T-helper 17 cell (primary cell): ENCODE measurements at places on chromosomes 6 and 20. TPM values are rescaled to one million over a fixed set of nuclear protein-coding genes. Genes with fewer than 3 reads are reported as not detected.

The MCUR1 gene
- 10.2 TPM for total RNA-seq

The NOL4L gene
- 60.9 TPM for total RNA-seq

The TMEM170B gene
- total RNA-seq: 1.7 TPM

The TAF4 gene
- total RNA-seq: 19.5 TPM

The PAX1 gene
- not detected for total RNA-seq

The EYA4 gene
- not detected for total RNA-seq

The C20orf141 gene
- total RNA-seq: not detected

The RRAGD gene
- 7.8 TPM for total RNA-seq

The NMBR gene
- not detected for total RNA-seq

The SNAP25 gene
- not detected for total RNA-seq

The RIPPLY2 gene
- total RNA-seq: not detected

The ESF1 gene
- 9.6 TPM for total RNA-seq

The SLC22A16 gene
- not detected for total RNA-seq

The ZSCAN31 gene
- 0.86 TPM for total RNA-seq

The MARCKS gene
- total RNA-seq: 4.0 TPM

The ATXN1 gene
- total RNA-seq: 135 TPM

The ENPP1 gene
- total RNA-seq: 1.7 TPM

The CCDC170 gene
- not detected for total RNA-seq

The THBD gene
- 1.1 TPM for total RNA-seq

The ENPP4 gene
- 2.9 TPM for total RNA-seq
